Thyroid gland (tissue), 4 donors: ENCODE measurements at places on chromosomes 7 and 10. TPM values are rescaled to one million over a fixed set of nuclear protein-coding genes. Genes with fewer than 3 reads are reported as not detected.
A peak's percentile ranks its signal among the peaks of the same experiment; 100 is the strongest.

DNA sequence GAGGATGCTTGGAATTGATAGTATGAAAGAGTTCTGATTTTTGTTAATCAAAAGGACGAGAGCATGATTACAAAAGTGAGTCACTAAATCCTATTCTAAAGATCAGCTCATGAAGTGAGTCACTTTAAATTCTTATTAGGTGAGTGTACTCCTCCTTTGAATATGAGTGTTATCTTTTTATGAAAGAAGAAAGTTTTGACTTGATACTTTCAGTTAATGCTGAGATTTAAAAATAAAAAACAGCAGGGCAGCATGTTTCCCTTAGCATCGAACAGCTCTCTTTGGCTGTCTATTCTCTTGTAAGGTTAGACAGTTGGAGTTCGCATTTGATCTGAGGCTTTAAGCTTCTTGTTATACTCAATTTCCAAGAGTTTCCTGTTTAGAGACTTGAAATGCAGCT, 222.0 kb downstream of the TWIST1 start:
- DNase-seq: no peak

GRCh38 chr10:114719311-114719710, 61.2 kb upstream of the ABLIM1 start:
- DNase-seq: peak; percentile 75

Gene ENO4
- total RNA-seq: 1.2 TPM

DNA sequence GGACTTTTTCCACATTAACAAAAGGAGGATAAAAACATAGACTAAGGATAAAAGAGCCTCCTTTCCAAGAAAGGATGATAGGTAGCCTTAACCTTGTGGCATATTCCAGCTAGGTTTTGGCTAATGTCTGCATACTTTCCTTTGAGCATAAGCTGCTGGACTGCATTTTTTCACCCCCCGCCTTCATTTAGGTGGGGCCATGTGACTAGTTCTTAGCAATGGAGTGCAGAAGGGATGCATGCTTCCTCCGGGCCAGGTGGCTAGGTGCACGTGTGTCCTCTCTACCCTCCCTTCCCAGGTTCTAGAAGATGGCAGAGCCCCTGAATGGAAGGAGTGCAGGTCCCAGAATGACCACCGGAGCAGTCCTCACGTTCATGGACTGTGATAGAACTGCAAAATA, 59.8 kb downstream of the BPGM start:
- DNase-seq: no peak

GRCh38 chr7:7639847-7640220, 718 bp upstream of the UMAD1 start:
- no peak for DNase-seq
